ENCODE measurements at places on chromosomes 16 and 17. TPM values are rescaled to one million over a fixed set of nuclear protein-coding genes. Genes with fewer than 3 reads are reported as not detected.

DNA sequence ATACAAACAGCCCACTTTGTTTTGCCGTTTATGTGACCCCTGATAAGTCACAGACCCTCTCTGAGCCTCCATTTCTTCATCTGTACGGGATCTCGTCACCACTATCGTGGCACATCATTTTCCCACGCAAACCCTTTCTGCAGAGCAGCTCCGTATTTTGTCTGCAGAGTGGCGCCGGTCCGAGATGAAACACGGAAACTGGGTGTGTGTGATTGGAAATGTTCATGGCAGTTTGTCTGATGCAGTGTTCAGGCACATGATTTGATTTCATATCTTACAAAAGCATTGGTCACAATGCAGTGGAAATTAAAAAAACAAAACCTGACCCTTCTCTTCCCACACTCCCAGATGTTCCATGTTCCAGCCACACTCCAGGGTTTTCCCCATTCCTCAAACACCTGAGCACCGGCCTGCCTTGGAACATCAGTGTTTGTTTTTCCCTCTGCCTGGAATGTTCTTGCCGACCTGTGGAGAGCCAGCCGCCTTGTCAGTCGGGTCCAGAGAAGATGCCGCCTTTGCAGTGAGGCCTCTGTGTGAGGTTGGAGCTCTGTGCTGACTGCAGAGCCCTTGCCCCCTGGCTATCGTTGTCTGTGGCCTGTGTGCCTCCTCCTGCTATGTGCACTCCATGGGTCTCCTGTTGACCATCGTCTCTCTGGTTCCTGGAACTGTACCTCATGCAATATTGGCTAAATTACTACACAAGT is 39.2 kb downstream of the NT5M start:
- DNase-seq: no peak

The RAB40C gene
- 16.5 TPM for total RNA-seq

- DNase-seq: no peak
Observed at GRCh38 chr16:59591480-59591879, 857.4 kb upstream of the GOT2 start.

- no peak for DNase-seq
Observed at GRCh38 chr17:80092959-80093358, 8.4 kb upstream of the GAA start.

The TLE7 gene
- total RNA-seq: not detected

The TBC1D3 gene
- not detected for total RNA-seq

GRCh38 chr16:53561101-53561888 is 58.3 kb upstream of the AKTIP start:
- no peak for DNase-seq

GRCh38 chr17:68599091-68599490 is 2.1 kb downstream of the FAM20A start:
- DNase-seq: no peak

GRCh38 chr16:2782583-2783351 is 4.6 kb downstream of the PRSS33 start:
- DNase-seq: no peak

DNA sequence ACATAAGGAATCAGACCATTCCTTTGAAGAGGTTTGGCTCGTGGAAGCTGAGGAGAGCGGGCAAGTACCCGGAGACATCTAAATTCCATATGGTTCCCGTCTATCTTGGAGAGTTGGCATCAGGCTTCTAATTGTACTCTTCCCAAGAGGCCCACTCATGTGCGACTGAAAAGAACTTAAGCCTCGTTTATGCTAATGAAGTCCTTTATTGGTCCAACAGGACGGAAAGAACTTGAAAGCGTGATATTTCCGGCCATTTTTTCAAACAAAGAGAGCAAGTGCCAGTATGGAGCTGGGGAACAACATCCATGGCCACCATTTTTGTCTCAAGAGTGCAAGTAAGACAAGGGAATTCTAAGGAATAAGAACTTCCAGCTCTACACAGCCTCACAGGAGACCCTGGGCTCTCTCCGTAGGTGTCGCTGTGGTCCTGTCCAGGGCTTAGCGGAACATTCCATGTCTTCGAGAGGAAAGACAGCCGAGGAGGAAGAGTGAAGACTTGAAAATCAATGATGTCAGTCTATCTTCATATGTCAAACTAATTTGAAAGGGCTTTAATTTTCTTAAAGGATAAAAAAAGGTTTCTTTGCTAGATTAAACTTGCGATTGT is 566.0 kb upstream of the PSMD7 start:
- no peak for DNase-seq

DNA sequence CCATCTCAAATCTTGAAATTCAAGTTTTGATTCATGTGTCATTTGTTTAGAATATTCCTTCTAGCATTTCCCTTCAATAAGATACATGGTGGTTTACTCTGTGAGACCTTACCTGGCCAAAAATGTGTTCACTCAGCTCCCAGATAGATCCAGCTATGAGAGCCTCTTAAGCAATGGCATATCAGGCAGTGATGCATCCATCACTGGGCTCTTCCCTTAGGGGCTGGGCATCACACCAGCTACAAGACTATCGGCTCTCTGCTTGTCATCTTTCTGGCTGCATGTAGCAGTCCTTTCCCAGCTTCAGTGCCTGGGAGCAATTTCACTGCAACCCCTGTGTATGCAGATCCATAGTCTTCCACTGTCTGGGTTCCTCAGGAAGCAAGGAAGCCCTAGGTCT is 40.6 kb downstream of the GOSR1 start:
- DNase-seq: no peak

GRCh38 chr16:12096828-12097522 is 120.4 kb downstream of the SNX29 start:
- no peak for DNase-seq

- DNase-seq: no peak
Observed at GRCh38 chr16:83721676-83722075, 86.1 kb upstream of the HSBP1 start.

GRCh38 chr17:19308398-19308797 is 54.1 kb downstream of the B9D1 start:
- no peak for DNase-seq

The SLC6A2 gene
- not detected for total RNA-seq

- DNase-seq: no peak
Observed at GRCh38 chr17:81512562-81513371, at the start of gene ACTG1. Gene ACTG1 (minus strand): TSS chr17:81512799. CDS start chr17:81512354, 445 bp downstream.

The KRT33A gene
- total RNA-seq: not detected

The TSPOAP1 gene
- 9.4 TPM for total RNA-seq

GRCh38 chr17:1480747-1481465 is 11.6 kb downstream of the MYO1C start:
- DNase-seq: no peak

DNA sequence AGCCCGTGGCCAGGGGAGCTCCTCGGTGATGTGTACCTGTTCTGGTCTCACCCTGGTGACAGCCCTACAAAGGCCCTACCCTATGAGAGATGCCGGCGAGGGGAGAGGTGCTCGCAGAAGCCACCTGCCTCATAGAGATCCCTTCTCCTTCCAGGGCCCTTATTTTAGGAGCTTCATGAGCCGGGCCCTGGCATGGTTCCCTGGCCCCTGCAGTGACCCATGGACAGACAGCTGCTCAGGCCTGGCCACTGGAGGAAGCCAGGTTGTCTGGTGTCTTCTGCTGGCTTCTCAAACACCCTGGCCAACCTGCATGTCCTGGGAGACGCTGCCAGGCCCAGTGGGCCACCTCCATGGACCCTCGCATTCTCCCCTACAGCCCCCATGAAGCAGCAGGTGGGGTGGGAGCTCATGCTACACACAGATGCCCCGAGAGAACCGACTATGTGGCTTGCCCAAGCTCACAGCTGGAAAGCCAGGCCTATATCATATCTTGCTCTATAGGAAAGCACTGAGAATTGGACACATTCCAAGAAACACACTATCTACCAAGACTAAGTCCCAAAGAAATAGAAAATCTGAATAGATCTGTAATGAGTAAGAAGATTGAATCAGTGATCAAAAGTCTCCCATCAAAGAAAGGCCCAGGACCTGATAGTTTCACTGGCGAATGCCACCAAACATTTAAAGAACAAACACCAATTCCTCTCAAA is 7.2 kb upstream of the AATK start:
- DNase-seq: no peak

GRCh38 chr17:68185820-68186219 is 62.0 kb upstream of the AMZ2 start:
- no peak for DNase-seq

DNA sequence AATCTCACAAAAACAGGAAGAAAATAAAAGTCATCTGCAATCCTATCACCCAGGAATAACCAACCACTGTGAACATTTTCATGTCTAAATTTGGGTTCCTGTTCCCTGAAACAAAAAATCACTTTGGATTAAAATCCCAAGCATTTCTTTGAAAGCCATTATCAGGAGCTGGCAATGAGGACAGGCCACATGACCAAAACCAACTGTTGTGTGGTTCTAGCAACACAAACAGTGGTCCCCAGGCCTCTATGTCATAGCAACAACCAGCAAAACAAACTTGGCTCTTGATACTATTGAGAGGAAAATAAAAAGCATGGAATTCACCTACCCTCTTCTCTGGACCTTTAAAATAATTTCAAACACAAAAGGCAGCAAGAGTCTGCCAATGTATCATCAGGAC is 252.5 kb downstream of the SLC39A11 start:
- DNase-seq: no peak

DNA sequence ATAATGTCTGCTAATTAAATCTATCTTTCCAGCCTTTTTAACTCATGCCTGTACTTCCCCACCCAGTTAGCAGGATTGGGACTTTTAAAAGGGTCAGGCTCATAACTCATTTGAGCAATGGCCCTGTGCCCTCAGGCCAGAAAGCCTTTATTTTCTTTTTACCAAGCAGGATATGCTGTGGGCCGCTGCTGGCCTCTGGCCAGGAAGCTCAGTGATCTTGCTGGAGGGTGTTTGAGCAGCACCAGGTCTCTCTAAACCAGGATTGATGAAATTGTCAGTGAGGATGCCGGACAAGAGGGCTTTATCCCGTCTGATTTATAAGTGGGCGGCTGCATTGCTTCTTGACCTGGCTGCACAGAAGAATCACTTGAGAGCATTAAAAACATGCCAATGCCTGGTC is 187.8 kb downstream of the RAB11FIP4 start:
- no peak for DNase-seq

The RNU2-1 gene
- not detected for total RNA-seq

The NEK8 gene
- 4.3 TPM for total RNA-seq

DNA sequence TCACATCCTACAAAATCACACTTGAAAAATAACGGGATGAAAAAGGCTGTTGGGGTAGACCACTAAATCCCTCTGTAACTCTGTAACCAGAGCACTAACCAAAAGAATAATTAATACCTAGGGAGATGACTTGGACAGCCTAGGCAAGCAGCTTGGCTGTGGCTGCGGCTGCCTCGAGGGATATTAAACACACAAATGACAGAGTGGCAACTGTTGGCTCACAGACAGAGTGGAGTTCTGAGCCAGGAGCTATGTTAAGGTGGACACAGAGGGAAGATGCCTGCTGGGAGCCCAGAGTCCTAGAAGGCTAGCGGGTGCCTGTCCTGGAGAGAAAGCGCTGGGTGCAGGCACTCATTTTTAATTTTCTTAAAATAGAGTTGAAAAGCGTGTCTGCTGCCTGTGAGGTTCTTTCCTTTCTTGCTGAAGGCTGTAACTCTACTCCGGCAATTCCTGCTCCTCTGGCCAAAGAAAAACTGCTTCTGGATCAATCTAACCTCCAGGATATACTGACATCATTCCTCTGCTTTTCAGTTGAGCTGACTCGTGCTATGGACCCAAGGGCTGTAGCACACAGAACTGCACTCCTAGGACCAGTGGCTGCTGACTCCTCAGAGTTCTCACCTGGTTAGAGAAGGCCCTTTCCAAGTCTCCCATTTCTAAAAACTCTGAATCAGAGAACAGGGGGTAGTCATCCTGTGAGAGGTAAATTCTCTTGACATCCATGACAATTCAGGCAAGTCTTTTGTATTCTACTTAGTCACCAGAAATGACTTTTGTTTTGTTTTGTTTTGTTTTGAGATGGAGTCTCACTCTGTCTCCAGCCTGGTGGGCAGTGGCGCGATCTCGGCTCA is 147.9 kb downstream of the STX8 start:
- no peak for DNase-seq

The KRT31 gene
- total RNA-seq: not detected

The RHBDF2 gene
- 101 TPM for total RNA-seq

- no peak for DNase-seq
Observed at GRCh38 chr17:75502072-75502720, 13.1 kb downstream of the CASKIN2 start.

DNA sequence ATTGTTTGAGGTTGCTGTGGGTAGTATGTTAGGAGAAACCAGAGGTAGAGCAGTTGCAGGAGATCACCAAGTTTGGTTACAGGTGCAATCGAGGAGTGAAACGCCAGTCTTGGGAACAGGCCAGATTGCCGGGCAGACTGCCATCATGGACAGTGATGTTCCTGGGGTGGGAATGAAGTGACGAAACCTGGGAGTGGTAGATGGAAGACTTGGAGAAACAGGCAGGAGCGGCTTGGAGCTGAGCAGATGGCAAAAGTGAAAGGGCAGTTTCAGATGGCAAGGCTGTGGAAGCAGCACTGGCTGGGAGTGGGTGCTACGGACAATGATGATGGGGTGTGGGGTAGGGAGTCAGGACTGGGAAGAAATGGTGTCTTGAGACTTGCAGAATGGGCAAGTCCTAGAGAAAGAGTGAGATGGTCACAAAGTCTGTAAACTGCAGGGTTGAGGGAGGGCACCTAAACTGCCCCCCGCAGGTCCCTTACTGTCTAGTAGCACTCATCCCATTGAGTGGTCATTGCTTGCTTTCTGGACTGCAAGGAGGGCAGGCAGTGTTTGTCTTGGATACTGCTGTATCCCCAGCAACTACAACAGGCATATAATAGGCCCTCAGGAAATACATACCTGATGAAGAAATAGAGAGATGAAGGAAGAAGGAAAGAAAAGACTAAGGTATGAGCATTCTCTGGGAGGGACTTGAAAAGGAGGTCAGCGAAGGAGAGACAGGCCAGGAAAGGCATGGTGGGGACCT is 29.5 kb upstream of the ULK2 start:
- DNase-seq: no peak

DNA sequence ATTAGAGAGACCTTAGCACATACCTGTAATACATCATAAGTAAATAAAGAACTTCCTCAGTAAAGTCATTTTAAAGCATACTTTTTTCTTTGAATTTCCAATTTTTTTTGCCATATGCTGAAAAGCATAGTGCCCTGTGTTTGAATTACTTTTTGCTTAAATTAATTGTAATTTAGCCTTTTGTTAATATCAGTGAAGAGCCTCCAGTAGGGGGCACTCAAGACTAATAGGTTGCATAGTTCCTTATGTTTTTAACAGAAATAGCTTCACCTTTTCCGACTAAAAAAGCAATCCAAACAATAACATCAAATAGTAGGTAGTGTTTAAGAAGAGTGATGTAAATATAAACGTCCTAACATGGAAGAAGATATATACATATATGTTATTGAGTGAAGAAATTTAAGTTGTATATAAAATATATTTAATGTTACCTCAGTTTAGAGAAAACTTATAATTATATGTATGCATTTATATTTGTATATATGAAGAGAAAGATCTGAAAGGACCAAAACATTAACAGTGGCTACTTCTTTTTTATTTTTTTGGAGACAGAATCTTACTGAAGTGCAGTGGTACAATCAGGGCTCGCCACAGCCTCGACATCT is 18.6 kb downstream of the RAD51C start:
- DNase-seq: no peak

The MYOCD gene
- total RNA-seq: 2.1 TPM

- no peak for DNase-seq
Observed at GRCh38 chr17:39183720-39184119, 13.7 kb downstream of the CACNB1 start.

The EFNB3 gene
- 4.7 TPM for total RNA-seq

The HSF4 gene
- 5.5 TPM for total RNA-seq
